Aorta (tissue), 5 donors: ENCODE measurements at places on chromosomes 2 and 18. TPM values are rescaled to one million over a fixed set of nuclear protein-coding genes. Genes with fewer than 3 reads are reported as not detected.
A peak's percentile ranks its signal among the peaks of the same experiment; 100 is the strongest.

RPRM gene
- 0.23 TPM for total RNA-seq

- DNase-seq = no peak
Measured at GRCh38 chr2:193743089-193743488, 1548.4 kb upstream of the TMEFF2 start.

DNA sequence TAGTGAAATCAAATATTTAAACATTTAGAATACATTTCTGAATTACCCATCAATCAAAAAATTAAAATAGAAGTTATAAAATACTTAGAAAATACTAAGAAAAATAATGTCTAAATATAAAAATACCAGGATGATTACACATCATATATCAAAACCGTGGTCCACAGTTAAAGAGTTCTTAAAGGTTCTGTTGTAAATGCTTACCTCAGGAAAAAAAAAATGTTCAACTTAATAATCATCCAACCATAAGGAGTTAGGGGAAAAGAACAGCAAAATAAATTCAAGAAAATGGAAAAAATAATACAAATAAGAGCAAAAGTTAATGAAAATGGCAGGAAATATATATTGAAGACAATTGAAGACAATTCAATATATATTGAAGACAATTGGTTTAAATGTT is 43.2 kb downstream of the PDE11A start:
- no peak for DNase-seq

- DNase-seq = no peak
Measured at GRCh38 chr2:211159972-211160371, 603.6 kb downstream of the CPS1 start.

DNA sequence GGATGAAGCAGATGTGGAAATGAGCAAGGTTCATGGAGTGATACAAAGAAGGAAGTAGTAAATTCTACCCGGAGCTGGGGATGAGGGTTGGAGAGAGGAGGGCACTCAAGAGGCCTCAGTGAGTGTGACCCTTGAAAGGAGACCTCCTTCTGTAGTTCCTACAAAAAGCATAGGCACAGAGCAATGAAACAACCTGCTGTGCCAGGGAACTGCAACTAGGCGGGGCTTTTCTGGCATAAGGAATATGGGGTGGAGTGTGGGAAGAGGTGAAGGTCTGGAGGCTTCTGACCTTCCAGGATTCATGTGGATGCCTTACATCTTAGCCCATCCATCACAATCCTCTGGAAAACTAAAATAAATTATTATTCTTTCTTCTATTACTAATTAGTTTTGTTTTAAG is 25.5 kb upstream of the PGAP1 start:
- DNase-seq = no peak

GRCh38 chr2:3470166-3470651 is 49.1 kb downstream of the ADI1 start:
- peak; percentile 92 for DNase-seq

DNA sequence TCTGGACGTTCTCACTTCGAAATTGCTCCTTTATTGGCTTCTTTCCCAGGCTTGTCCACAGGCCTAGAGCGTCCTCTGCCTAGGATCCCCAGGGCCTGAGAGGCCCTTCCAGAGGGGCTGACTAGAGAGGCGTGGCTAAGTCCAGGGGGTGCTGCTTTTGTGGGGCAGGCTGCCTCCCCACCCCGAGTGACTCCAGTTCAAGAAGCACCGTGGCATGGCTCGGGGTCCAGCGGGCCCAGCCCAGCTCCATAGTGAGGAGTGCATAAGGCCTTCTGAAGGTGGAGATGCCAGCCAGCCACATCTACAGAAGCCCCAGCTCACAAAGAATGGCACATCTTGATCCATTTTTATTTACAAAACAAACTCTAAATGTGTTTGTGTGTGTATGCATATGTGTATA is 44.8 kb upstream of the POMC start:
- DNase-seq = no peak
